ENCODE measurements at places on chromosomes 1 and 21.

DNA sequence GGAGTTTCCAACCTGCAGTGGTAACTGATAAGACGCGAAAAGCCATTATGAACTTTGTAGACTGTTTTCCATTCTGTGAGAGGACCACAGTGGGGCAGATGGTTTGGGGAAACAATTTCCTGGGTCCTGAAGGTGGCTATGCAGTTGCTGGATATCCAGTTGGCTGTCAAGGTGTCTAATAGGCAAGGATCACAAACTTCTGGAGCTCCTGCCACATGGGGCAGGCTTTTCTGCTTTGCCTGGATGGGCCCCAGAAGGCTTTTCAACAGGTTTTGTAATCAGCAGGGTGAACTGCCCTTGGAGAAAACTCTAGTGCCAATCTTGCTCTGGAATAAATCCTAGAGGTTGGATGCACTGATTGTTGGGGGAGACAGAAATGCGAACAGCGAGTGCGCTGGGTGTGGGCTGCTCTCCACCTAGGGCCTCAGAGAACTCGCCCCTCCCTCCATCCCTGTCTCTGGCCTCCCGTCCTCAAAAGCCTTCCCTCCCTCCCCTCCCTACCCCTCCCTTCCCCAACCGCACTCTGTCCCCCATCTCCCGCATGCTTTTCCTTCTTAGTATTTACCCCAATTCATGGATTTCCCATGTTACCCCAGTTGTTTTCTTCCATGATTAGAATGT lies 210.3 kb upstream of the USP24 start:
- no peak for DNase-seq

GRCh38 chr1:152622803-152623202 lies at the start of gene LCE3A:
TSS of gene LCE3A (minus strand) at chr1:152623103. CDS start at chr1:152623103, 0 bp downstream.
- no peak for DNase-seq

GRCh38 chr1:82446236-82446635 lies 645.5 kb downstream of the ADGRL2 start:
- DNase-seq = no peak

DNA sequence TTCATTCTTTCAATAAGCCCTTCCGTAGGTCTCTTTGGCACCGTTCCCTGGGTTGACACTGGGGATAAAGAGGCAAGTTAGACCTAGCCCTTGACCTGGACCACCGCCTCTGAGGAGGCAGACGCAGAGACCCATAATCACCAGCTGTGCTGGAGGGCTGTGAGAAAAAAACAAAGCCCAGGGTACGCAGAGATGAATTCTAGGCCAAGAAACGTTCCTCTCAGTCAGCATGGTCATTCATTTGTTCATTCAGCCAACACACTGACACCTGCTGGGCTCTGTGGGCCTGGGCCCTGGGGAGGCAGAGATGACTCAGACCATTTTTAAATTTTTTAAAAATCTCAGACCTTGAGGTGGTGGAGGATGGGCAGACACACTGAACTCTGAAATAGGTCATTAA lies 26.3 kb upstream of the TRABD2B start:
- no peak for DNase-seq

DNA sequence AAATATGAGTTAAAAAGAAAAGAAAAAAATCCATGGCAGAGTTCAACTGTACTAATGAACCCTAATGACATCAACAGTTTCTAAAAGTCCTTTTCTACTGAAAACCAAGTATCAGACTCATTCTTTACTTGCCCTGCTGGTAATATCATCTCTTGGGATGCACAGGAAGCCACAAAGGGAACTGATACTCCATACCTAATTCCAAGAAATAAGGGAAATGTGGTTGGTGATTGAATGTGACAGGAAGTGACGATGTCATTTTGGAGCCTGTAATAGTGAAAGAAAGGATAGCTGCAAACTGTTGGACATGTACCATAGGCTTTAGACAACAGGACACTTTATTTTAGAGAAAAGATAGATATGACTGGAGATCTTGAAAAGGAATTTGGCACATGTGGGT lies 98.7 kb upstream of the VAV3 start:
- DNase-seq = no peak

DNA sequence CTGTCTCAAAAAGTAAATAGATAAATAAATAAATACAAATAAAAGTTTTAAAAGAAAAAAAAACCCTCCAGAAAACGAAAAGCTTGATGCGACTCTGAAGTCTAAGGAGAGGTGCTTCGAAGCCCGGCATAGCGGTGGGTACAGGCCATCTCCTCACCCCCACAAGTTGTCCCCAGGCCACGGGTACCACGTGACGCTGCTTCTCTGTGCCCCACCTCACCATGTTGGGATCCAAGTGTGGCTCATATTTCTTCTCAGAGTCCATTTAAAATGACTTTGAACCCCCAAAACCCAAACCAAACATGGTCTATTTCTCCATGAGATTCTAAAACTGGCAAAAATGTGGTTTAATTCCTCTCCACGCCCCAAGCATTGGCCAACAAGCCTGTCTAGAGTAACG lies 32.9 kb upstream of the ZC3H12A start:
- DNase-seq = no peak

DNA sequence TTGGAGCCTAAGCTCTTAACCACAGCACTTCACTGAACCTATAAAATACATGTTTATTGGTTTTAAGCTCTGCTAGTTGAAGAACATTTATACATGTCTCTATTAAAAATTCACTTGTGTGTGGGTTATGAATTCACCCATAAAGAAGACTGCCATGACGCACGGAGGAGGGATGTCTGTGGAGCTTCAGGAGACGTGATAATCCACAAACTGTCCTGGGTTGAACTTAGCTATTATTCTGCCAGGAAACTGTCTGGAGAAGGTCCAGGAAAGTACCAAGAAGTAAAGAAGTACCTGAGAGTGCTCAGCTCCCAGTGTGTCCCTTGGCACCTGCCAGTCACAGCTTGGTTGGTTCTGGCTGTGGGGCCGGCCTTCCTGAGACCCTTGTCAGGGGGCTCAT lies 56.3 kb downstream of the DDR2 start:
- no peak for DNase-seq

DNA sequence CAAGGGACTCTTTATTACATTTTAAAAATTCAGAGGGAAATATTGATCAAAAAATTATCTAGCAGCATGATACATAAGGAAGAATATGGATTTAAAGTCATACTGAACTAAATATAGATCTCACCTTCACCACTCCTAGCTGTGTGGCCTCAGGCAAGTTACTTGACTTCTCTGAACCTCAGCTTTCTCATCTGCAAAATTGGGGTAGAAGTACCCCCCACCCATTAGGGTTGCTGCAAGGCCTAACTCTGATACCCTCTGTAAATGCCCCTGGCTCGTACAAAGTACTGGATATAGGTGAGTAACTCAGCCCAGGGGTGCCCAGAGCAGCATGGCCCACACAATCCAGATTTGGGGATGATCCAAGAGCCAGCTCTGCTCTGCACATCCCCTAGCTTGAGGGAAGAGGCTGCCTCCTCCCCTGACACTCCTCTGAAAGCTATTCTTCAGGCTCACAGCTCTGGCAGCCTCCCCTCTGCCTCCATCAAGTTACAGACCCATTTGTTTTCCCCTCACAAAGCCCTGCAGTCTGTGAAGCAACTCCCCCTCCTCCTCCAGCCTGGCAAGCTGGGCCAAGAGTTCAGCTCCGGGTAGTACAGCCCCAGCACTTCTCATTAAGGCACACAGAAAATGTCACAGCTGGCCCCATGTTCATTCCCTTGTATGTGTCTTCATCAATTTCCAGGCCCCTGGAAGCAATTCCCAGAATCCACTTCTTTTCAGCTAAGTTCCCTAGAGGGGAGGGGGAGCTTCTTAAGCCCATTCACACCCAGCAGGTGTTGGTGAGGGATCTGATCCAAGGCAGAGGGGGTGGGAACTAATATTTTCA lies 143.7 kb downstream of the PLPP3 start:
- no peak for DNase-seq

DNA sequence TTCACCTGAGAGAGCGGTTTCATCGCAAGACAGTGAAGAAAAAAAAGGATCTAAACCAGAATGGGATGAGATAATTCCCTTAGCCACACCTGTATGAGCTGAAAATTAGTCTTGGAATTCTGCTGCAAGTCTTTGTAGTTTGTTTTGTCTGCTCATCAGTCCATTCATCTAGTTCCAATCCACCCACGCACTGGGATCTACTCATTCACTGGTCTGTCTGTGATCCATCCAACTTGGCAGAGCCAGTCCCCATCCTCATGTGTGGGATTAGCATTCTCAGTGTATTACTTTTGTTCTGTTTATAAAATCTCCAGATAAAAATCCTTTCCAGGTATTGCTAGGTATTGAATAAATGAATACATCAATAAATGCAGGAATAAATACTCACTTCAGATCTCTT lies 266.5 kb upstream of the USP24 start:
- no peak for DNase-seq

Measured in left kidney (tissue), 8 donors.